ENCODE measurements at places on chromosomes 3 and 15.

- peak; percentile 74 for DNase-seq
Measured at GRCh38 chr3:56800130-56800831, 1.5 kb downstream of the ARHGEF3 start.

GRCh38 chr3:115688418-115688817 is 65.1 kb downstream of the GAP43 start:
- no peak for DNase-seq

- no peak for DNase-seq
Measured at GRCh38 chr15:57237301-57237642, 139.0 kb upstream of the CGNL1 start.

DNA sequence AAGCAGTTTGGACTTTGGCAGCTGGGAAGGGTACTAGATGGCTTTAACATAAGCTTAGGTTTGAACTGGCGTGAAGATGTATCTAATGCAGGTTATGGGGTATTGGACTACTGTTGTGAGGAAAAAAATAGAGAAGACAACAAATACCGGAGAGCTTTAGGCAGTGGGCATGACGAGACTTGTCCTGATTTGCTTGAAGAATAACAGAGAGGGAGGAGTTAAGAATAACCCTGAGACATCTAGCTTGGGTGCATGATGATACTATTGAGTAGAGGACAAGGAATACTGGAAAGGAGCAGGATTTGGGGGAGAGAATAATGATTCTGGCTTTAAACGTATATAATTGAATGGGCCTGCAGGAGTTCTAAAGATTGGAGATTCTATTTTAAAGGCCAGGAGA is 249.5 kb upstream of the AZI2 start:
- DNase-seq = no peak

GRCh38 chr15:25134546-25134945 is 179.8 kb downstream of the SNRPN start:
- DNase-seq = no peak

DNA sequence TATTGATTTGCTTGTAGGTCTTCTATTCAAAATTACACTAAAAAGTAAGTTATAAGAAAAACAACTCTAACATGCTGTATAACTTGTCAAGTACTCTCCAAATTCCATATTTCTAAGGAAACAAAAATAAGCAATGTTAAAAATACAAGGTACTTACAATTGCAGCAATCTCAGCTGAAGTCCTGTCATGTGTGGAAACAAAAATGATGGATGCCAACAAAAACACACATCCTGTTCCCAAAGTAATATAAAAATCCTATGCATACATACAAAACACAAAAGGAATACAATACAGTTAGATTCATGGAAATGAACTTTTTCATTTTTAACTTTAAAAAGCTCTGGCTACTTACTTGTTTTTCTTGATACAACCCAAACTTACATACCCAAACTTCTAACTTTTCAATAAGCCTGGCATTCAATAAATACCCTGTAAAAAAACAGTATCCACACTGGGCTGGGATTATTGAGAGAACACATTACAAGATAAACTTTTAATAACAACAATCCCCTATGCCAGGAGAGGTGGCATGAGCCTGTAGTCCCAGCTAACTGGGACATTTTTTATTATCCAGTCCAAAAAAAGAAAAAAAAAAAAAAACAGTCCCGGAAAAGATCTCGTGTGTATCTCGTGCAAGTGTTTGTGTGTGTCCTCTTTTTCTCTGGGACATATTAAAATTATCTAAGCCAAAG is 14.7 kb downstream of the CMTM6 start:
- DNase-seq = no peak

DNA sequence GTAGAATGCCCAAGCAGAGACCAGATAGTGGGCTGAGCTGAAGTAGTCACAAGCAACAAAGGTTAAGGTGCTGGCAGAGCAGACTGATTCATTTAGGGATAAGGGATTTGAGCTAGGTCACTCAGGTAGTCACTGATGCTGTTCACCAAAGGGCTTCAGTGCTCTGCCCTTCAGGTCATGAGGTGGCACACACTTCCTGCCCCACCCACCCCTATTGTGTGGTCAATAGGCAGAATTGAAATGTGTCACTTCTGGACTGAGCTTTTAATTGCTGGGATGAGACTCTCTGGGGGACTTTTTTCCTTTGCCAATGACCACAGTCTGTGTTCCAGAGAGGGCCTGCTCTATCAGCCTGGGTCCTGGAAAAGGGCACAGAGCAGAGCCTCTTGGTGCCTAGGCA is 2.9 kb upstream of the DIS3L start:
- no peak for DNase-seq

DNA sequence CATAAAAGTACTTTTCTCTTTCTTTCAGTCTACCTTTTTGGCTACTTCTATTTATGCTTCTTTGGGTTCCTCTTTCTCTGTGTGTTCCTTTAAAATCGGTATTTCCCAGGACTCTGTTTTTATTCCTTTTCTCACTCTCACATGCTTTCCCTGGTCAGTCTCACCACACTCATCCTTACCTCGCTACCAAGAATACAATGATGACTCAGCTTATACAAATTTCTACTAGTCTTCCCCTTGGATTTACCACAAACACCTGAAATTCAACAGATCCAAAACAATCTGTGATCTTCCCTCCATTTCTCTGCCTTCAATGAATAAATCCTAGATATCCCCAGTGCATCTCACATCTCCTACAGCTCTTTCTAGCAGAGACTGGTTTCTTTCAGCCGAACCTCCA is 52.9 kb downstream of the TUBGCP4 start:
- no peak for DNase-seq

- DNase-seq = no peak
Measured at GRCh38 chr15:29392358-29392757, 122.7 kb upstream of the NSMCE3 start.

DNA sequence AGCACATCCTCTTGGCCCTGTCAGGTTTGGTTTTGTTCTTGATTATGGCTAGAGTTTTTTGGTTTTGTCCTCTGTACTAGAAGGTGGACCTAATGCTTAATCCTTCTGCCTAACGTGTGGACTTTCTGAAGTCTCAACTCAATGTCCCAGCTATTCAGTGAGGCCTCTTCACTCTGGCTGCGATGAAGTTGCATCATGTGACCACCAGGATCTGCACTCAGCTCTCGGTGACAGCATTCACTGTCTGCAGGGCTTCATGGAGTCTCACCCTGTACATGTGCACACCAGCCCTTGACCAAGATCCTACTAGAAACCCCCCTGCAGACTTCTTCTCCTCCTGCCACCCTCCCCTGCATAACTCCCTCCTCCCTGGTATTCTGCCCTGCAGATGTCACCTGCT is 38.7 kb upstream of the HRH1 start:
- no peak for DNase-seq

DNA sequence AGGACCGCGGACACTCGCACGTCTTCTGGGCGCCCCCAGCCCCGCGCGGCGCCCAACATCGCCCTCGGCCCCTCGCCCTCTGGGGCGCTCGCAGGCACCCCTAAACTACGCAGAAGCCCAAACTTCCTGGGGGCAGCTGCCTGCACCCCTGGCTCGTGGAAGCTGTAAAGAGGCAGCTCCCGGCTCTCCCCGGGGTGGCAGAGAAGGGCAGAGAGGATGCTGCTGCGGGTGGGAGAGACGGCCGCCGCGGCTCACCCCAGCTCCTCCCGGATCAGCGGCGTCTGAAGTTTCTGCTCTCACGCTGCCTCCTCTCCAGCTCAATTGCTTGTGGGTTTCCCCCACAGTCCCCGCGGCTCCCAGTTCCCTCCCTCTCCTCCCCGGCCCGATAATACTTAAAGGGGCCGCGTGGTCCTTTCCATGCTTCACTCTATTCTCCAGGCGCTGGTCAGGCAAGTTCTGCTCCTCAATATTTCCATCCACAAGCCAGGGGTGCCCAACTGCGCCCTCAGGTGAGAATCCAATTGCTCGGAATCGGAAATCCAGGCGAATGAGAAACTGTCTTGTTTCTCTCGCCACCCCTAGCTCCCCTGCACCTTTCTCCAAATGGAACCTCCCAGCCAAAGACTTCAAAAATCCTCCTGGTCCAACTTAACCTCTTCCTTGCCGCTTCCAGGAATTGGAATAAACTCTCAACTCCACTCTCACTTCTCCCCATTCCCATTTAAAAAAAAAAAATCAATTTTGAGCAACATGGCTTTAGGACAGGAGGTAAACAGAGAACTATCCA is 748.5 kb downstream of the ROBO1 start:
- no peak for DNase-seq

DNA sequence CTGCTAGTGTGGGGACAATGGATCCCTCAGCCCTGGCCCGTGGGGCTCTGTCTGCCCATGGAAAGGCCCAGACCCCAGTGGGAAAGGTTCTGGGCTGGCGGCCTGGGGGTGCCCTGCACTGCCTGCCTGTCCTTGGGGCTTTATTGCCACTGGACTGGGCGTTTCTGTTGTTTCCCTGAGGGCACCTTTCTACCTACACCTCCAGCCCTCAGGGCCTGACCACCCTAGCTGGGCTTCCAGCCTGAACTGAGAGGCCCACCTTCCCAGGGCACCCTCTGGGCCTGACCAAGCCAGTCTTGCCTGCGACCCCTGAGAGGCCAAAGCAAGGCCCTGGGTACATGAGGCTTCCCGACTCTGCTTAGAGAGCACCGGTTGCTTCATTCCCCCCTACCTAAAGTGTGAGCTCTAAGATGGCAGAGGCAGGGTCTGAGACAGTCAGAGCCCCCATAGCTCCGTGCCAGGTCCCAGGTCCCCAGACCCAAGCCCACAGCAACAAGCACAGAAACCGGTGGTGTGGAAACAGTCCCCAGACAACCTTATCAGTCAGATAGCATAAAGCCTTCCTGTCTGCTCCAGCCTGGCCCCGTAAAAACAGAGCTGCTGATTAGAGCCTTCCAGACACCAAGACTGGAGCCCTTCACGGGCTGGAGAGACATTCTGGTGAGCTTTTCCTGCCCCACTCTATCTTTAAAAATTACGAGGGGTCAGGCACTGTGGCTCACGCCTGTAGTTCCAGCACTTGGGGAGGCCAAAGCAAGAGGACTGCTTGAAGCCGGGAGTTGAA is 102.8 kb downstream of the CHSY1 start:
- DNase-seq = no peak

DNA sequence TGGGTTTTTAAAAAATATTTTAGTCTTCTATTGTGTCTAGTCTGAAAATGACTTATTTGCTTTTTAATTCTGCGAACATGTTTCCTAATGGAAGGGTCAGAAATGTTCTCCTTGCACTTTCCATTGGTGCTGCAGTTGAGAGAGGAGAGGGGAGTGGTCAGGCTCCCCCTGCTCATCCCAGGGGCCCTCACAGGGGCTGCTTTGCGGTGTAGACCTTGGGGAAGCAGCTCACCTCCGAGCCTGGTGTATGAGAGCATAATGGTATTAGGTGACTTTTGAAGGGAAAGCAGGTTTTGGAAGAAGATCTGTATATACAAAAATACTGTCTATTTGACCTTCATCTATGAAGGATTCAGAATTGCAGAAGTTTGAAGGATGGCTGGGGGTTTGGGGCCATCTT is 28.3 kb downstream of the APBA2 start:
- DNase-seq = no peak

DNA sequence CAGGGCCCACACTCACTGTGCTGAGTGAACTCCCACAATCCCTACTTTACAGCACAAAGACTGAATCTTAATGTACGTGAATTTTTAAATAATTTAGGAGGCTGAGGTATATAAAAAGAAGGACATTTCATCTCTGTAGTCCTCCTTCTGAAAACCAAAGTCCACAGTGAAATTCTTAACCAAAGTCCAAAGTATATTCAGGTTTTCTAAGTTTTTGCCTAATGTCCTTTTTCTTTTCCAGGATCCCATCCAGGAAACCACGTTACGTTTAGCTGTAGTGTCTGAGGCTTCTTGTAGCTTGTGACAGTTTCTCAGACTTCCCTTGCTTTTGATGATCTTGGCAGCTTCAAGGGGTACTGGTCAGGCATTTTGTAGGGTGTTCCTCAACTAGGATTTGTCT is 44.5 kb downstream of the SCAP start:
- no peak for DNase-seq

GRCh38 chr15:29433050-29433318 is 163.4 kb upstream of the NSMCE3 start:
- DNase-seq = no peak

- no peak for DNase-seq
Measured at GRCh38 chr3:108202080-108202479, 20.1 kb downstream of the IFT57 start.

DNA sequence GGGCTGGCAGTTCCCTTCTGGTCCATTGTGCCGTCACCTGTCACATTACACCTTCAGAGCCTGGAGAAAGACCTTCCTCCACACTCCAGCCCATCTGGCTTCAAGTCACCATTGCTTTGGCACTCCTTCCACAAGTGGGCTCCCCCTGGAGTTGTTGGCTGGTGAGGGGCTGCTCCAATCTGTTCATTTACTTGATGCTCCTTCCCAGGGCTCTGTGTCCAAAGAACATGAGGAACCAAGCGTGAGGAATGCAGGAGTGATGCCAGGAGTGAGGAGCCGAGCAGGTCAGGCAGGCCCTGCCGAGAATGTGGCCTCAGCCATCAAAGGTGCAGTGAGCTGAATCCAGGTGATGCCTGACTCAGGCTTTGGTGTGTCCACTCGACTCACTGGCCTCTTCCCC is 57.2 kb downstream of the OXNAD1 start:
- DNase-seq = no peak

DNA sequence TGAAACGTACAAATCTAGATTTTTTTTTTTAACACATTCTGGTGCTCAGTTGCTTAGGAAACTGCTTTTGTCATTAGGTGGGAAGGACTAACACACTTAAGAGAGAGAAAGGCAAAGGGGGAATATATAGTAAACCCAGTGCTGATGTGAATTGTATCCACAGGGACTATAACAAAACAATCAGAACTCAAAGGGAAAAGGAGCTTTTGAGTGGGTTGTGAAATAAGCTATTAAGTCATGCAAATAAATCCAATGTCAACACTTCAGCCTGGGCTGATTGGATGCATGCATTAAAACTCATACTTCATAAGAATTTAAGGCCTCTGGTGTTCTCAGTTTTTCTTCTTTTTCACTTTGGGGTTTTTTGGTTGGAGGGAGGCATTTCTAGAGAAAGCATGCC is 628.9 kb downstream of the FHIT start:
- no peak for DNase-seq

DNA sequence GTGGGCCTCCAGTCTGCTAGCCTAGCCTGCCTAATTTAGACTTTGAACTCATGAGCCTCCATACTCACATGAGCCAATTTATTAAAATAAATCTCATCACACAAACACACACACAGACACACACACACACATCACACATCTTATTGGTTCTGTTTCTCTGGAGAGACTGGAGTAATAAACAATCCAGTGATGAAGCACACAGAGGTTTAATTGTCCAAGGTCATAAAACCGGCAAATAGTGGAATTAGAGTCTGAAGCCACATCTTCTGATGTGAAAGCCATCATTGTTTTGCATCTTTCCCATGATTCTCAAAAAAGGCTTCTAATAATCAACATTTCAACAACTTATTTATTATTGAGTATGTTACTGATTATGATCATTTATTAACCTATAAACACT is 249.4 kb upstream of the KCNH8 start:
- no peak for DNase-seq

GRCh38 chr3:188764609-188765008 is 407.2 kb upstream of the TPRG1 start:
- DNase-seq = no peak

- no peak for DNase-seq
Measured at GRCh38 chr15:70792171-70792573, 28.8 kb upstream of the UACA start.
